C1 segment of cervical spinal cord (tissue), 14 donors: ENCODE measurements at places on chromosomes 6 and 20.

- DNase-seq, result no peak
These were observed 519.4 kb downstream of the HDGFL1 start for GRCh38 chr6:23088761-23089160.

- DNase-seq, result no peak
These were observed 36.6 kb upstream of the MLIP start for GRCh38 chr6:54074578-54075195.

- DNase-seq, result no peak
These were observed 19.5 kb downstream of the RIMS4 start for GRCh38 chr20:44790638-44791393.

DNA sequence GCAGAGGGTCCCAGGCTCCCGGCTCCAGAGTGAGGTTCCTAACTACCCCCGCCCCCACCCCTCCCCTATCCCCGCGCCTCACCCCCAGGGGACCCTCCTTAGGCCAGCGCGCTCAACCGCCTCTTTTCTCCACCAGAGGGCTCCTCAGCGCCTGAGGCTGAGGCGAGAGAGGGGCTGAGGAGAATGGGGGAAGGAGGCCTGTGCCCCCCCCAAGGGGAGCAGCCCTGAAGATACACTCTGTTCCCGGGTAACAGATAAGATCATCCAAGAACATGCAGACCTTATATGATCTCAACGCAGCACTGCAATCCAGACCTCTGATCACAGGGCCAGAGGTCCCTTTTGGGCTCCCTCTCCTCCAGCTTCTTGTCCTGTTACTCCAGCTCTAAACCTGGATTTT is 43.3 kb upstream of the MRPS10 start:
- DNase-seq, result no peak

DNA sequence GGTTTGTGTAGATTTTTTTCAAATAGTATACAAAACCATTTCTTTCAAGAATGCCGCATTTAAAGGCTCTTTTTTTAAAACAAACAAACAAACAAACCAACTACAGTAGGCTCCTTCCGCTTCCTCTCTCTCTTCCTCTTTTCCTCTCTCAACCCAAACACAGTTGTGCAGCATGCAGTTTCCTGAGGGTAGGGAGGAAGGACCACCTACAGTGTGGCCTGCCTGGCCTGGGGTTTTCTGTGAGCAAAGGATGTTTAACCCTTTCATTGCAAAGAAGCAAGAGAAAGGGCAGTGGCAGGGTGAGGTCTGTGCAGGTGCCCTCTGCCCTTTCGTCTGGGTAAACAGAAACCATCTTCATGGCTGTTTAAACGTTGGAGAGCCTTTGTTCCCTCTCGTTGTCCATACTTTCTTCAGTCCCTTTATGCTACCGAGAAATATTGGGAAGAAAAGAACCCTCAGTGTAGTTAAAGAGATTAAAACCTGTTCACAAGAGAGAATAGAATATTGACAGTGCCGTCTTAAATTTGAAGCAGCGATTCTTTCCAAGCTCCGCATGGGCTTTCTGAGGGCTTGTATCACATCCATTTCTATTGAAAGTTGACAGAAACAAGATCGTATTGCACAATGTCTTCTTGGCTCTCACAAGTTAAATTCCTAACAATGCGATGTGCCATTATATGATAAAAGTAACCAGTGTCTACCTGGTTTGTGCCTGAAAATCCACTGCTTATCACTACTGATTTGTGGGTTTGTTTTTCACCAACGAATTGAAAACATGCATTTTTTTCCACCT is 215.5 kb upstream of the SNX9 start:
- no peak for DNase-seq

- DNase-seq, result no peak
These were observed 117.0 kb downstream of the RTN4IP1 start for GRCh38 chr6:106512048-106512967.

DNA sequence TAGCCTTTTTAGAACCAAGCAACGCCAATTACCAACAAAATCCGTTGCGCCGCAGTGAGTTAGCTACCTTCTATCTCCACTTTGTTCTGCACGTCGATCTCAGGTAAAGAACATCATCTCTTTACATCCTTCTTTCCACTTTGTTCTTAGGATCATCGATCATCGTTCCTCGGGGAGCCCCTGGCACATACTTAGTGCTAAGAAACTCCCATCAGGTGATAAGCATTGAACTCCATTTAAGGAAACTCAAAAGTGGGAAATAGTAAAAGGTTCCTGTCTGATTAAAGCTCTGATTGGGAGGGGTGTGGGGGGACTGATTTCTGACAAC is 227.0 kb upstream of the PRSS16 start:
- no peak for DNase-seq

GRCh38 chr6:144095134-144096002 is at the start of gene SF3B5:
Gene SF3B5 (minus strand): TSS chr6:144095573. CDS start chr6:144095497, 76 bp downstream.
- peak; percentile 93 for DNase-seq

DNA sequence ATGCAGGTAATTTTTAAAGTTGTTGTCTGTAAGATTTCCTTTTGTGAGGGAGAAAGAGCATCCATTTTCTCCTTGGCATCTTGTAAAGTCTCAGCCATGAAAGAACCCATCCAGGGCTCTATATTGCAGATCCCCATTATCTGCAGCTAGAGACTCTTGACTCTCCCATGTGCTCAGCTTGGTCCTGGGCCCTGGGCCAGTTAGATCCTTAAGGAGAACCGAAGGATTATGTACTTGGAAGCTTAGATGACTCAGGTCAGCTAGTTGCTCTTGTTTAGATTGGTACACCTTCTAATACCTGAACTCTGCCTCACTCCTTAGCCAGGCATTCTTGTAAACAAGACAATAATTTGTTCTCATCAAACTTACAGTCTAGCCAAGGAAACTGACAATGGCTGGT is 1617.6 kb downstream of the KHDRBS2 start:
- DNase-seq, result no peak

GRCh38 chr20:24481173-24481572 is 11.7 kb downstream of the SYNDIG1 start:
- no peak for DNase-seq

DNA sequence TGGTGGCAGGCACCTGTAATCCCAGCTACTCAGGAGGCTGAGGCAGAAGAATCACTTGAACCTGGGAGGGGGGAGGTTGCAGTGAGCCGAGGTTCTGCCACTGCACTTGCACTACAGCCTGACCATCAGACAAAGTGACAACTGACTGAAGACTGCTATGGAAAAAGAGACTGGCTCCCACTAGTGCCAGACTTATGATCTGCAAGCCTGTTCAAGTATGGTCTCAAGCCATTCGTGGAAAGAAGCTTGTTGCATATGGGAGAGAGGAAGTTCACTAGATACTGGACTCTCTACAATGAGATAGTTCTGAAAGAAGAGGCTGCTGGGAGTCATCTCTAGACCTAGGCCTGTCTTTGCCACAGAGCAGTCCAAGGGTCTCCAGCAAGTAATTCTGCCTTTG is 26.7 kb downstream of the MDN1 start:
- DNase-seq, result no peak

DNA sequence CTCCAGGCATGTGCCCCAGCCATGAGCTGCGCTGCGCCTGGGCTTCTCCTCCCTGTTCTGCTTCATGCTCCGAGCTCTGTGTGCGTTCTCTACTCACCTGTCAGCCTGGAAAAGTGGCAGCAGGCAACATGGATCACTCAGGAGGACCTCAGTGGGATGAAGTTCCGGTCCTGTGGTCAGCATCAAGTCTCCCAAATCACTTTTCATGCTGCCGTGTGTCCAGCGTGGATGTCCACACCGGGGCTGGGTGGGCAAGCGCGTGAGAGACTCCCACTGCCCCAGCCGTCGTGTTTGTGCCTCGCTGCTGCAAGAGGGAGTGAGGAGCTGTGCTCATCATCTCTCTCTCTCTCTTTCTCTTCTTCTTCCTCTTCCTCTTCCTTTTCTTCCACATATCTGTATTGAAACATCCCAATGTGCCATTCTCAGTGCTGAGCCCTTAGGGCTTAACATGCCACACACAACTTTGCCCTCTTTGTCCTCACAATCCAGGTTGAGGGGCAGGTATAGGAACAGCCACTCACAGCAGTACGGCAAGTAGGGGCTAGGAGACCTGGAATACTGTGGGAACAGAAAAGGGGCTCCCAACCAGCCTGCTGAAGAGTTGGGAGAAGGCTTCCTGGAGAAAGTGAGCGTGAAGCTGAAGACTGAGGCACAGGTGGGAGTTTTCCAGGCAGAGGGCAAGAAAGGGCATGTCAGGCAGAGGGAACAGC is 3.8 kb upstream of the PDYN start:
- no peak for DNase-seq

- DNase-seq, result peak; percentile 32
These were observed 18.2 kb downstream of the PPARD start for GRCh38 chr6:35360349-35361138.

DNA sequence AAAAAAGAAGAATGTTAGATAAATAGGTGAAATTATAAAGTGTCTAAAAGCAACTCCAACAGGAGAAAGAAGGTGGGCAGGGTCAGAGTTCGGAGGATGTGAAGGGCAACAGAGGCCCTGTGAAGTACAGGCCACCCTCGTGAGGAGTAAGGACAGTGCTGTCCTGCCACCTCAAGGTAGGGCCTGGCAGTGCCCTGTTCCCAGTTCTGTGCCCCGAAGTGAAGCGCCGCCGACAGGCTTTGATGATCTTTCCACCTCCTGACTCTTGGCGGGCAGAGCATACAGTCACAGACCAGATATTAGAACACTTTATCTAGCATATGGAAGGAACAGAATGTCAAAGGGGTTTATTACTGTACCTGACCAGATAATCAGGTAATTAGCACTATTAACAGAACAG is 75.8 kb downstream of the GJA10 start:
- no peak for DNase-seq

DNA sequence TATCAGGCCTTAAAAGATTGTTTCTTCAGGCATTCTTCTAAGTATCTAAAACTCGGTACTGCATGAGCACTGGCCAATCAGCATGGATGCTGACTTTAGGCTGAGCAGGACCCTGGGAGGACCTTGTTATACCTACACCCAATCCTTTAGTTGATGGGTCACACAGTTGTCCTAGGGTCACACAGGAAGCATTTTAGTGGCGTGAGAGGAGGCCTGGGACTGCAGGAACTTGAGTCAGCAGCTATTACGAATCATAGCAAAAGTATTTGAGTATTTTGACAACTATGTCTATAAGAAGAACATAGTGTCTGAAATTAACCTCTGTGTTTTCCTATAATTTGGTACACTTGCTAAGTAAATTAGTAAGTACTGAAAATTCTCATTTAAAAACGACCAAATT is 741.4 kb downstream of the HACE1 start:
- DNase-seq, result no peak

GRCh38 chr6:66508433-66508832 is 801.4 kb upstream of the EYS start:
- DNase-seq, result no peak

- no peak for DNase-seq
These were observed 1.9 kb upstream of the CST8 start for GRCh38 chr20:23488996-23489395.

GRCh38 chr6:24718449-24719124 is 367 bp downstream of the C6orf62 start:
- DNase-seq, result no peak

DNA sequence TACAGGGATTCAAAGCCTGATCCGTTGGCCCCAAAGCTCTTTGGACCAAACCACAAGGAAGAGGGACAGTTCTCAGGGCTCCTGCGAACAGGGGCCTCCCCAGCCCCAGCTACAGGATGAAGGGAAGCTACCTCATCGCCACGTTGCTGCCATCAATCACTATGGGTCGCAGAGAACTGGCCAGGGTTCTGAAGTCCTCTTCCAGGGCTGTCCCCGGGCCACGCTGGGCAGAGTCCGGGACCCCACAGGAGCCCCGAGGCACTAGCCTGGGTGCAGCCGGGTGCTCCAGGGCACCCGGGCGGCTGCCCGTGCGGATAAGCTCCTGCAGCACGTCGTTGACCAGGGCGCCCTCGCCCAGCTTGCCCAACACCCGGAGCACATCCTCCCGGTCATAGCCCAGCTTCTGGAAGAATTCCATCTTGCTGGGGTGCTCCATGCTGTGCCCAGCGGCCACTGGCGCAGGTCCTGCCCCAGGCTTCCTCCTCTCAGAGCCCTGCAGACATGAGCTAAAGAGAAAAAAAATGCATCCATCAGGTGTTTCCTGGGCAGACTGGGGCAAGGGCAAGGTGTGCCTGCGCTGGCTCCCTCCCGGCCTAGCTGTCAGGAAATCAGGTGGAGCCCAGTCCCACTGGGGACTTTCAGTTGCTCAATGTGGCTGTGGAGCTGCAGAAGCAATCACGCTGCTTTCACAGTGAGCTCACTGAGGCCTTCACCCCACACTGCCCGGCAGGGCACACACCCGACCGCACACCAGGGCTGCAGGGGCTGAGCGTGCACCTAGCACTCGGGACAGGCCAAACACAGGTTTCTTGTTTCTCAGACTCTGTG is 10.5 kb downstream of the ZC3H12D start:
- no peak for DNase-seq

- DNase-seq, result no peak
These were observed 259.9 kb upstream of the MARCKS start for GRCh38 chr6:113597231-113597583.

DNA sequence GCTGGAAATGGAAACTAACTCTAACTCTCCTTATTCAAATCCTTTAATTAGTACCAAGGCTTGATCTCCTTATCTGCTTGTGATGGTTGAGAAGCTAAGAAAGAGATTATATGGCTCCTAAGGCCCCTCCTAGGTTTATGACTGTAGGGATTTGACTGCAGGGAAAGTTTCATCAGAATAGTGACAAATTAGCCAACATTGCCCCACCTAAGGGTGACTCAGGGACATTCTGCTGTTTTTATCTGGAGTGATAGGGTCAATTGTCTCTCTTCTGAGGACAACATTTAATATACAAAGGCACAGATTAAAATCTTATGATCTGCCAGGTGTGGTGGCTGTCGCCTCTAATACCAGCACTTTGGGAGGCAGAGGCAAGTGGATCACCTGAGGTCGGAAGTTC is 138.1 kb upstream of the MARCKS start:
- DNase-seq, result no peak

GRCh38 chr6:84135291-84135690 is 92.2 kb downstream of the CEP162 start:
- no peak for DNase-seq

- no peak for DNase-seq
These were observed 215.3 kb upstream of the SSTR4 start for GRCh38 chr20:22819784-22820183.

DNA sequence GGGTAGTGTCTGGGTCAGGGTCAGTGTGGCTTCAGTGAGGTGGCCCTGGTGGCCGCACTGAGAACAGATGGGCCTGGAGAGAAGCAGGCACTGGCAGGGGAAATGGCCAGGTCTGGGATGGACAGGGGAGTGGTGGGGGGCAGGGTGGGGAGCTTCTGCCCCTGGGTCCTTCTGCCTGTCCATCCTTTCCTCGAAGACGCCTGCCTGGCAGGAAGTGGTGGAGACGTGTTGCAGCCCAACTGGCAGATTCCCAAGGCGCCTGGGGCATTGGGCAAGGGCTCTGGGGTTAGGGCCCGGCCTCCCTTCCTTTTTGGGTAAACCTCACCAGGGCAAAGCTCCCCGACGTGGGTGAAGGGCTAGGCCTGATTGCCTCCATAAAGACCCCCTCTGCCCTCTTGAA is 10.4 kb downstream of the SRC start:
- DNase-seq, result peak; percentile 33
